ENCODE measurements at places on chromosomes 16 and 17.

- DNase-seq: no peak
Observed at GRCh38 chr17:20071824-20072691, 62.9 kb downstream of the SPECC1 start.

DNA sequence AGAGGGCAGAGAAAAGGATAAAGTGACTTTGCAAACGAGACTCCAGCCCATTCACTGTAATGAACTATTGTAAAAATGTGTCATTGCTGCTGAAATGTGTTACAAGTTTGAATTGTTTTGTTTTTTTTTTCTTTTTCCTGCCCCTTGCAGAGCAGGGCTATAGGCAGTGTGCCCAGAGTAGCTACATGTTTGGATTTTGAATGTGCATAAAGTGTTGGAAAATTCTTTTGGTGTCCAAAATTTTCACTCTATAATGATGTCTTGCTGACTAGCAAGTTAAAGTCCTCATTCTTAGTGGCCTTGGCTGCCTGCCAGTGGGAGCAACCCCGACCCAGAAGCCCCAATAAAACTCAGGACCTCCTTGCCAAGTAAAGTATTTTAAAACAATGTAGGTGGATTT, 66.5 kb downstream of the IGF2BP1 start:
- no peak for DNase-seq

GRCh38 chr17:53996890-53997289, 174.2 kb downstream of the KIF2B start:
- DNase-seq: no peak

GRCh38 chr16:55081622-55082590, 151.2 kb downstream of the IRX5 start:
- no peak for DNase-seq

GRCh38 chr17:8806926-8807550, 7.9 kb upstream of the MFSD6L start:
- DNase-seq: no peak

GRCh38 chr17:4789951-4790704, 1.4 kb downstream of the GLTPD2 start:
- peak; percentile 48 for DNase-seq

- DNase-seq: no peak
Observed at GRCh38 chr16:19102187-19102872, 11.4 kb upstream of the ITPRIPL2 start.

- no peak for DNase-seq
Observed at GRCh38 chr17:81923302-81924260, 4.0 kb downstream of the MAFG start.

DNA sequence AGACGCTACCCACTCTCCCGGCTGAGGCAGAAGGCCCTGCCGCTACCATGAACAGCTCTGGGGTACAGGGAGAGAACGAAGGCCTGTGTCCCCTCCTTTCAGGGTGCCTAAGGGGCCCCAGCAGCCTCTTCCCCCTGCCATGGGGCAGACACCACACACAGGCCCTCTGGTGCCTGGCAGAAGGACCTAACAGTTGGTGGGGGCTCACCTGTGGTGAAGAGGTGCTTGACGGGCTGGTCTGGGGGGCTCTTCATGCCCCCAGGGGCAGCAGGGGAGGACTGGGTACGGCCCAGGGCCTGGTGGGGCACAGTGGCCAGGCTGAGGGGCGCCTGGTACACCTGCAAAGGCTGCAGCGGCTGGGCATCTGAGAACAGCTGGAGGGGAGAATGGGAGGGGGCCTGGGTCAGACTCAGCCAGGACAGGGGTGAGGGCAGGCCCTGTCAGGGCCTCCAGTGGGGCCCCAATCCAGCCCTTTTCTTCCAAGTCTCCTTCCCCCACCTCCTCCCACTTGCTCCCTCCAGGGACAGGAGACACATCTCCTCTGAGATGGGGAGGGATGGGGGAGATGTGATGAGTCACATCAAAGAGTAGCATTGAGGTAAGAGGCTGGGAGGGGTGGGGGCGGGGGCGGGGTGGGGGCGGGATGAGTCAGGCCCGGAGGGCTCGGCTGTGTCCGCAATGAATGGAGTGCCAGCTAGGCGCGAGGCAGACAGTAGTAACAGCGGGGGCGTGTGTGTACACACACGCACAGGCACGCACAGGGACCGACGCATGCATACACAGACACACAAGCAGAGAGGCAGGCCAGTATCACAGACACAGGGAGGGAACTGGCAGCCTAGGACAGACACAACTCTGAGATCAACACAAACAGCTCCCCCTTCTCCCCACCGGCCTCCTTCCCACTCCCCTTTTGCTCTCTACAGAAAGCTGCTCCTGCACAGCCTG, 16.1 kb downstream of the G6PC3 start:
- DNase-seq: no peak

DNA sequence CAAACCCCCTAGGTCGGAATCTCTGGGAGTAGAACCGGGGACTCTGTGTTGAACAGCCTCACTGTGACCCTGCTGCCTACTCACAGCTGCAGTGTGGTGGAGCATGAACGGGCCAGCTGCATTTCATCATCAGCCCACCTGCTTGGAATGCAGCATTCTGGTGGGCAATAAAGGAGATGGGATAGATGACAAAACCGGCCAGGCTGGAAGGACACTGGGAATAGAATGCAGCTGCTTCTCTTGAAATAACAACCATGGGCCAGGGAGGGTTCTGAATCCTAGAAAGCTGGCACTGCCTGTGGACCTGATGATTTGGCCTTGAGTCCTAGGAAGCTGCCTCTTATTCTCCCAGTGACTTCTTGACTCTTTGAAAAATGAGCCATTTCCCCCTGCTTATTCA, 23.5 kb downstream of the CFAP97D1 start:
- no peak for DNase-seq

DNA sequence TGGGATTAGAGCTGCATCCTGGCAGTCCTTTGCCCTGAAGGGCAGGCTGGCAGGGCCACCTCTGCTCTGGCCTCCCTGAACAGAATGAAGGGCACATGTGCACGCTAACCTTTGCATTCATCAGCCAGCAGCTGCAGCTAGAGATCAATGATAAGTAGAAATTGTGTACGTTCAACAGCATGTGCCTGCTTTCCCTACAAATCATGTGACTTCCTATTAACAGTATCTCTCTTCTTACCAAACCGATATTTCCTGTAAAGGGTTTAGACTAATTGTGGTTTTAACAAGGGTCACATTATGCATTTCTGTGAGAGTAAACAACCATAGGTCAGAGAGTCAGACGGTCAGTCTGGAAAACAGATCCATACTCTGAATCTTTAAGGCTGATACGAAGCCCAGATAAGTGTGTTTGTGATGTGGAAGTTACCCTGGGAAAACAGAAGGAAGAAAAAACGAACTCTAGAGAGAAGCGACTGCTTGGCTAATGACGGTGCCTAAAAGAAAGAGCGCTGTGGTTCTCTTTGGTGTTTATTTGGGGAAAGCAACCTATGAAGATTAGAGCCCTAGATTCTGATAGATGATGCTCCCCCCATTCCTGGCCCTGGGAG, 219.4 kb downstream of the MAF start:
- no peak for DNase-seq

DNA sequence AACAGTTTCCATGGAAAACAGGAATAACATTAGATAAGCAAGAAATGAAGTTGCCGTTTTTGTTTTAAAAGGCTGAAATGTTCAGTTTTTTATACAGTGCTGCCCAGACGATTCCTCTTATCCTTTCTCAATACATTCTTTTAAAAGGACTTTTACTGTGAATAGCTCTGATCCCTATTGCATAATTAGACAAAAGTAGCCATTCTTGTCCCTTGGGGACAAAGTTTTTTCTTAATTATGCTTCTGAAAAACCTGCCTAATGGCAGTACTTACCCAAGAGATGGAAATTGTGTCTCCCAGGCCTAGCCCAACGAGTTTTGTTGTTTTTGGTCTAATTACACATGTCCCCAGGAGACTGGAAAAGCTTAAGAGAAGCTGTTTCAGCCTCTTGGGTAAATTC, 27.6 kb downstream of the NXPH3 start:
- DNase-seq: no peak

DNA sequence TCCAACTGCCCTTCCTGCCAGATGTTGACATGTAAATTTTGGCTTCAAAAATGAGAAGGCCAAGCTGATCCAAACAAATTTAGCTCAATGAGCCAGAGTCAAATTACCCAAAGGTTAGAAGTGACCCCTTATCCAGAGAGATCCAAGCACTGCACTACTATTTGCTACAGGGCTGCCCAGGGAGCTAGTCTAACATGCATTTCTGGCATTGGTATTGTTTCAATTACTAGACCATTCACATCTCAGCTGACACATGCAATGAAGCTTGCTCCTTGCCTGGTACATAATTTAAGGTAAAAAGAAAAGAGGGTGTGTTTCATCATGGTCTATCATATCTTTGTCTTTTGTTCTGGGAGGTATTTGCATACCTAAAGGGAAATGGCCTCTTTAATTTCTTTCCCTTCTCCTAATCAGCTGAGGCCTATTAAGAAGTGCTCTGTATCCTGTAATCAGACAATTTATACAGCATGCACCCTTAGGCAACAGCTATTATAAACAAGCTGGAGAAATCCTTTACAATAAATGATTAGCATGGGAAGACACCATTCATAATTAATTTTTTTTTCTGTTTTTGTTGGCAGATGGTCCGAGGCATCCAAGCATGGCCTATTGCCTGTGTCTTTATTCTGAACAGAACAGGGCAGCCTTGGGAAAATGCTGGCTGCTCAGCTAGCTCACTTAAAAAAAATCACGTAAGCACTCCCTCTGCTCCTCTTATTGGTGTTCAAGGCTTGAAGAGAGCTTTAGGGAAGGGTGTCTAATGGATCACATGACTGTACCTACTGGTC, 161.5 kb upstream of the SALL1 start:
- DNase-seq: no peak

- DNase-seq: peak; percentile 64
Observed at GRCh38 chr16:48623304-48624016, 13.5 kb upstream of the N4BP1 start.

DNA sequence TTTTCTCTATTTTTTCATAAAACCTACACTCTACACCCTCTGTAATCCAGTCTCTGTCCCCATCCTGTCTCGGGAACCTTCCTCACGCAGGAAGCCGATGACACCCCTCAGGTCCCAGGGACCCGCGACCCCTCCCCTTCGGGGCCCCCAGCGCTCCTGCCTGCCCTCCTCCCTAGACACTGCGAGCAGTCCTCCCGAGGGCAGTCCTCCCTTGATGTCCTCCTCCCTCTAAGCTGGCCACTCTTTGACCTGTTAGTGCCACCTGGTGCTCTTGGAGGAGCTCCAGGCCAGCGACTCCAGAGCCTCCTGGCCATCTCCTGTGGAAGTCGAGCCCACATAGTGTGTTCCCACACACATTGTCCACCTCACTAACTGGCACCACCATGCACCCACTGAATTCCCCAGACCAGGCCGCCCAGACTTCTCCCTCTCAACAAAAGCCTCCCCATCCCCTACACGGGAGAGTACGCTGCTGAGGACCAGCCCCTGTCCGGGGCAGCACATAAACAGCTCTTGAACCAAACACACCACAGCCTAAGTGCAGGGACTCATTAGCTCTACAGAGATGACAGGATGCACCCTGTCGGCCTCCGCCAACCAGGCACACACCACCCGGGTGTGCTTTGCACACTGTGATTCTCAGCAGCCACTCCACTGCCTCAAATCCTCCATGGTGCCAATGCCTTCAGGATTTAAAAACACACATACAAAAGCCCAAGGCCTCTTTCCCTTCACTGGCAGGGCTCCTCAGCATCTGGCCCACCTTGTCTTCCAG, 9.3 kb downstream of the OSBPL7 start:
- no peak for DNase-seq

- DNase-seq: no peak
Observed at GRCh38 chr16:53744449-53744848, 40.5 kb downstream of the FTO start.

- DNase-seq: peak; percentile 36
Observed at GRCh38 chr17:47604598-47604927, 45.2 kb upstream of the KPNB1 start.

DNA sequence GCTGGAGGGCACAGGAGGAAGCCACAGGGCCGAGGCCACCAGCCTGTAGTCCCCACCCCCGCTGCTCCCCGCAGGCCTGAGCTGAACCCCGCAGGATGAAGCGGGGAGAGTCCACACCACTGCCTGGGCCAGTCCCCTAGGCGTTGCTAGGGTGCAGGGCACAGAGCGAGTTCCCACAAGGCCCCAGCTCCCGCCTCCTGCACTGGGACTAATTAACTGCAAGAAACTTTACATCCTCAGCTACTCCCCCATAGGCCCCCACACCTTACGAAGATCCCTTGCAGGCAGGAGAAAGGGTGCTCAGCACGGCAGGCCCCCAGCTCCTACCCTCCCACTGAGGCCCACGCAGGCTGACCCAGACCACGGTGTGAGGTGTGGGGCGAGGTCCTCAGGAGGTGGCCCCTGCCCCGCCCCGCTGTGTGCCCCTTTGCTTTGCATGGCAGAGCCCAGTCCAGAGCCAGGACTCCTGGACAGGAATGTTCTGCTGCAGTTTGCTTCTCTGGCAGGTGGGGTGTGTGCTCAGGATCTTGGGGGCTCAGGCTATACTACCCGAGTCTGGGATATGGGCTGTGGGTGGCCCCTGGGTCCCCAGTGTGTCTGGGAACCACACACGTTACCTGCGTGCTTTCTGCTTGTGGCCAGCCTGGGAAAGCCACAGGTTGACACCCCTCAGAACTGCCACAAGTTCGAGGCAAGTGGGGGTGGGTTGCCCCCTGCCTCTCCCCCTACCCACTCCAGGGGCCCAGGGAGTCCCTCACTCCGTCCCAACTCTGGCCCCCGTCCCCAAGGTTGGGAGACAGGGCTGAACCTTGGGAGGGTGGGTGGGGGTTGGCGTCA, 1.2 kb downstream of the GNG13 start:
- DNase-seq: no peak

GRCh38 chr17:77473615-77474226, 333.0 kb downstream of the SEC14L1 start:
- DNase-seq: no peak

DNA sequence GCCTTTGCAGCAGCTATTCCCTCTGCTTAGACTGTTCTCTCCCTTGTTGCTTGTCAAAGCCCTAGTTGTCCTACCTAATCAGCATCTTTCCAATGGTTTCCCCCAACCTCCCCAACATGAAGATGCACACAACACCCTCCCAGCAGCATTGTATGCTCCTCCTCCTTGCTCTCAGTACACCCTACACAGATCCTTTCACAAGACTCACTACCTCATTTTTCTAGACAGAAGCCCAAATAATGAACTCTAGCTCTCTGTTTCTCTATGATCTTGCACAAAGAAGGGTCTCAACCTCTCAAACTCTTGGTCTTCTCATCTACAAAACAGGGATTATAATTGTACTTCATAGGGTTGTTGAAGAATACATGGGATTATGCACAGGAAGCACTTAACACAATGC, 19.4 kb downstream of the PSME3IP1 start:
- no peak for DNase-seq

DNA sequence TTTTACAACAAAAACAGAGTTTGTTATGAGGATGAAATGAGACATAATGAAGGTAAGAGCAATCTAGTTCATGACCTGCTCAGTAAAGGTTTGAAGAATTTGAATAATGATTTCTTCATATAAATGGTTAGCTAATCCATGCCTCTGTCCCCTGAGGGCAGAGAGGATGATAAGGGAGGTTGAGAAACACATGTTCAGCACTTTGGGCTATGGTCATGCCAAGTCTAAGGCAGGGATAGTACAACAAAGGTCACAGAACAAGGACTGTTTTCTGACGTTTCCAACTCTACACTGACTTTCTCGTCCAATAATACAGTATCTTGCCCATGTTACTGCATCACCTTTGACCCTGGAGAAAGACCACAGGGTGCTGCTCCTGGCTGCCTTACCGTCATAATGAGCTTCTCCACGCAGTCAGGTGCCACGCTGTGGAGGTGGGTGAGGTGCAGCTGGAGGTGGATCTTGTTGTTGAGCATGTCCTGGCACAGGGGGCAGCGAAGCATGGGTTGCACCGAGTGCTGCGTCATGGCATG, 236.7 kb downstream of the ZFHX3 start:
- no peak for DNase-seq
